ENCODE measurements at places on chromosomes 4 and X.

DNA sequence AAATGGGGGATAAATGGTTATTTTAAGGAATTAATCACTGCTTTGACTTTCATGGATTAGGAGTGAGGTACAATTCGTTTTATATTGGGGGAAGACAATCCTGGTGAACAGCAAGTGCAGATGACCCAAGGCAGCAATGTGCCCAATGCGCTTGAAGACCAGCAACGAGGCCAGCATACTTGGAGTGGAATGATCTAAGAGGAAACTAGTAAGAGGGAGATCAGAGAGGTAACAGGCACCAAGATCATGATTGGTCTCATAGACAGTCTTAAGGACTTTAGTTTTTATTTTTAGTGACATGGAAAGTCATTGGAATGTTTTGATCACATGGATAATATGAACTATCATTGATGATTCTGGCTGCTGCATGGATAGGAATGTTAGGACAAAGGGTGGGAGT is 90.6 kb downstream of the BMPR1B start:
- no peak for DNase-seq

DNA sequence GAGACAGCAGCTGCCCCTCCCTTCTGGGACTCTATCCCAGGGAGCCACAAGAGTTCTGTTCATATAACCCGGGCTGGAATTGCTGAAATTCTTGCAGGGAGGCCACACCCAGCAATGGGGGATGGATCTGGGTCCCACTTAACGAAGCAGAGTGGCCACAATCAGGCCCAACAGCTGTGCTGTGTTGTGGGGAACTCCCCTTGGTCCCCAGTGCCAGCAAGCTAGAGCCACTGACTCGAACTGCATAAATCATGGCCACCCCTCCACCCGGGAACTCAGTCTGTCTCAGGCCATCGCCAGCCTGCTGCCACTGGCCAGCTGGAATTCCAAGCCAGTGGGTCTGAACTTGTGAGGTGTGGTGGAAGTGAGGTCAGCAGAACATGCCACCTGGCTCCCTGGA is 111.1 kb downstream of the KLF8 start:
- DNase-seq, result no peak

DNA sequence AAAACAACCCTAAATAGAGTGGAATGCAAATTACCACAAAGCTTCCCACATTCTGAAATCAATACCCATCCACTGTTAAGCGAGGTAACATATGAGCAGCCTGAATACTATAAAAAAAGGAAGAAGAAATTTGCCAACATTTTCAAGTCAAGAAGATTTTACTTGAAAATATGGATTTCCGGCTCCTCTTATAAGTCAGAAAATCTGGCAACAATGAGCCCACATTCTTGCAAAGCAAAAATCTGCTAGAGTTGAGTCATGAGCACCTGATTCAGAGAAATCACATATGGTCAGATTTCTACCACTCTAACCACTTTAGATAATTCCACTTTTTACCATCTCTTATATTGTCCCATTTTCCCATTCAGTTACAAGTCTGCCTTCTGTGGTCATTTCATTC is 395.7 kb downstream of the DTHD1 start:
- DNase-seq, result no peak

- DNase-seq, result no peak
Observed at GRCh38 chr4:6727943-6728250, 11.9 kb downstream of the BLOC1S4 start.

DNA sequence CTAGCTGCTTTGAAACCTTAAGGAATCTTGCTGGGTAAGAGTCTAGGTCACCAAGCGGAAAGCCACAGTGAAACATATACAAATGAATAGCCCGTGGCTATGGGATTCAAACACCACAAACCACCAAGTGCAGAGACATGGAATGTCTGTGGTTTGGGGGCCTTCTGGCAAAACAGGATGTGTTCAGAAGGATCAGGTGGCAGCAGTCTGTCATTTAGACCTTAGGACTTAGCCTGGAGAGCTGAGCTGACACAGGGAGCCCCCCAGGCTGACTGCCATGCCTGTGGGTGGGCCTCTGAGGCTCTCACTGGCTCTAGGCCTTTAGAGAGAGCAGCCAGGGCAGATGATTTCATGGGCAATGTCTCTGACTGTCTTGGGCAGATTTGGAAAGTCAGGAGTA is 225.6 kb downstream of the FBXW7 start:
- peak; percentile 15 for DNase-seq

GRCh38 chr4:88897180-88897579 is 159.8 kb downstream of the FAM13A start:
- no peak for DNase-seq
